Stimulated activated CD4-positive, alpha-beta T cell treated with anti-CD3 and anti-CD28 coated beads, Interleukin-15, amount 100 ng/mL, for 48 hours (primary cell): ENCODE measurements at places on chromosomes 7 and 10.

DNA sequence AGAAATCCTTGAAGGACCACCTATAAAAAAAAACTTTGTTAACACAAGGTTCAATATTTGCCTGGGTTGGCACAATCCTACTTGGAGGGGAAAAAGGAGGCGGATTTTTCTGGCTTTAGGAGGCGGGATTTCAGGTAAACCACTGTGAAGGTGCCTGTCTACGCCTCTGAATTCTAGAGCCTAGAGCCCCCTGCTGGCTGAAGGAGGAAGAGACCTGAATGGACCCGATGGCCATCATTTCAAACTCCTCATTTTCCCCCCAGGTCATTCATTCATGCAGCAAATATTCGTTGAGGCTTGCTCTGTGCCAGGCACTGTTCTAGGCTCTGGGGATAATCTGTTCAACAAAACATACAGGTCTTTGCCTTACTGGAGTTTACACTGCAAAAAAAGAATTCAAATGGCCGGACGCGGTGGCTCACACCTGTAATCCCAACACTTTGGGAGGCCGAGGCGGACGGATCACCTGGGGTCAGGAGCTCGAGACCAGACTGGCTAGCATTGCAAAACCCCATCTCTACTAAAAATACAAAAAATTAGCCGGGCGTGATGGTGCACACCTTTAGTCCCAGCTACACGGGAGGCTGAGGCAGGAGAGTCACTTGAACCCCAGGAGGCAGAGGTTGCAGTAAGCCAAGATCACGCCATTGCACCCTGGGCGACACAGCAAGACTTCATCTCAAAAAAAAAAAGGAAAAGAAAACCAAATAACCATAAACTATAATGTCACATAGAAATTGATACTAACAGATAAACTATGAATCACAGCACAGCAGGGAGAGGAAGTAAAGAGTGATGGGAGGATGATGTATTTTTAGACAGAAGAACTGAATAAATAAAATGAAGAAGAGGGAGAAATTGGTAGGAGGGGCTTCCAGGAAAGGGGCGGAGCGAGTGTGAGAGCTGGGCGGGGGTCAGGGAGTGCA lies 90.1 kb upstream of the NFE2L3 start:
- DNase-seq: peak; percentile 47

DNA sequence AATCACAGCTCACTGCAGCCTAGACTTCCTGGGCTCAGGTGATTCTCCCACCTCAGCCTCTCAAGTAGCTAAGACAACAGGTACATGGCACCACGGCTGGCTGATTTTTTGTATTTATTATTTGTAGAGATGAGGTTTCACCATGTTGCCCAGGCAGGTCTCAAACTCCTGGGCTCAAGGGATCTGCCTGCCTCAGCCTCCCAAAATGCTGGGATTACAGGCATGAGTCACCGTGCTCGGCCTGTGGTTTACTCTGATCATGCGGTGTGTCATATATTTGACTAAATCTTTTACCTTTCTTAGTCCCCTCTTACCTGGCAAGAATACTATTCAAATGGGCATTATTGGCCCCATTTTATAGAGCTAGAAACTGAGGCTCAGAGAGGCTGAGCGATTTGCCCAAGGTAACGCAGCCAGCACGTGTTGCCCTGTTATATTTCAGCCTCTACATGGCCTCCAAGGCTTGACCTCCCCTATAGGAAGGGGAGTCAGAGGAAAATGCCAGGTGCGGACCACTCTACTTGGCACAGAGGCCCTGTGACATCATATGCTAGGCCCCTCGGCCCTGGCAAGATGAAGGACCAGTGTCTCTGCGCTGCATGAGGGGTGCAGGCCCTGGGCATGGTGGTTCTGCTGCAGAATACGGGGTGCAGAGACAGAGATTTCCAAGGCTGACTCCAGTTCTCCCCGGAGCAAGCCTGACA lies 8.2 kb downstream of the ZCCHC24 start:
- no peak for DNase-seq

- DNase-seq: no peak
Observed at GRCh38 chr10:52954407-52954806, 181.8 kb upstream of the MBL2 start.

GRCh38 chr7:100887516-100888290 lies 1.8 kb downstream of the UFSP1 start:
- no peak for DNase-seq

- no peak for DNase-seq
Observed at GRCh38 chr10:115417585-115418265, 324.6 kb downstream of the ATRNL1 start.

DNA sequence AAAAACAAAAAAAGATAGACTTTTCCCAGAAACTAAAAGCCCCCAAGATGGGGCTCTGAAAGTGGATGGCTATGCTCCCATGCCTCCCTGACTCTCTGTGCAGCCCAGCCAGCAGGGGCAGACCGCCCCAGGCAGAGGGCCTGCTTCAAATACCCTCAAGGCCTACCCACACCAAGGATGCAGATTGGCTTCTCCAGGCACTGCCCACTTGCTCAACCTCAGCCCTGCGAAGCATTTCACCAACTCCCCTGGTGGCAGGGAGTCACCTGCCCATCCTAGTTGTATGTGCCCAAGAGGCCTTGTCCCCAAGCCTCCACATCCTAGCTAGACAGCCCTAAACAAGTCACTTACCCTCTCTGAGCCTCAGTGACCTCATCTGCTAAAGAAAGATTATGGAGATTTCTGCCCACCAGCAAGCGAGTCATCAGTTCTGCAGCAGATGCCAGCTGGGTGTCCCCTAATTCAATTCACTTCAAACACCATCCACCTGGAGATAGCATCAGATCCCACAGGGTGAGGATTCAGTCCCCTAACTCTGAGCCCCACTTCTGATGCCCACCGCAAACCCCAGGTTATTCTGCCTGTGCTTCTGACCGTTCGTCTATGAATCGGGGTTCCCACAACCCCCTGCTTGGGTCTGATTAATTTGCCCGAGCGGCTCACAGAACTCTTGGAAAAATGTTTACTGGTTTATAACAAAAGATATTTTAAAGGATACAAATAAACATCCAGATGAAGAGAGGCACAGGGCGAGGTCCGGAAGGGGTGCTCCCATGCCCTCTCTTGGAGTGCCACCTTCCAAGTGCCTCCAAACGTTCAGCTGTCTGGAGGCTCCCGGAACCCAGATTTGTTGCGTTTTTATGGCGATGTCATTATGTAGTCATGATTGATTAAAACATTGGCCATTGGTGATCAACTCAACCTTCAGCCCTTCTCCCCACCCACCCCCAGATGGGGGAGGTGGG lies 18.6 kb upstream of the ZMIZ1 start:
- DNase-seq: no peak

DNA sequence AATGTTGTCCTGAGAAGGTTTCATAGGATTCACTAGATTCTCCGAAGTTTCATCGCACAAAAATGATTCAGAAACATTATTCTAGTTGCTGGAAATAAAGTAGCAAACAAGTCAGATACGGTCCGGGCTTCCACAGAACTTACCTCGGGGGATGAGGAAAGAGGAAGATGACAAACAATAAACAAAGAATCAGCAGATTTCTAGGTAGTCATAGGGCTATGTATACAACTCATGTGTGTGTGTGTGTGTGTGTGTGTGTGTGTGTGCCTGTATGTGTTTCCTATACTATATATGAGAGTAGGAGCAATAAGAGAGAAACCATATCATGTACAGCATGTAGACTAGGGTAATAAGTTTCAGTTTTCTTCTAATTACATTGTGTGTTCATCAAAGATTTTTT lies 16.5 kb downstream of the TMEM236 start:
- no peak for DNase-seq

GRCh38 chr10:66259836-66260235 lies 666.0 kb upstream of the LRRTM3 start:
- no peak for DNase-seq

DNA sequence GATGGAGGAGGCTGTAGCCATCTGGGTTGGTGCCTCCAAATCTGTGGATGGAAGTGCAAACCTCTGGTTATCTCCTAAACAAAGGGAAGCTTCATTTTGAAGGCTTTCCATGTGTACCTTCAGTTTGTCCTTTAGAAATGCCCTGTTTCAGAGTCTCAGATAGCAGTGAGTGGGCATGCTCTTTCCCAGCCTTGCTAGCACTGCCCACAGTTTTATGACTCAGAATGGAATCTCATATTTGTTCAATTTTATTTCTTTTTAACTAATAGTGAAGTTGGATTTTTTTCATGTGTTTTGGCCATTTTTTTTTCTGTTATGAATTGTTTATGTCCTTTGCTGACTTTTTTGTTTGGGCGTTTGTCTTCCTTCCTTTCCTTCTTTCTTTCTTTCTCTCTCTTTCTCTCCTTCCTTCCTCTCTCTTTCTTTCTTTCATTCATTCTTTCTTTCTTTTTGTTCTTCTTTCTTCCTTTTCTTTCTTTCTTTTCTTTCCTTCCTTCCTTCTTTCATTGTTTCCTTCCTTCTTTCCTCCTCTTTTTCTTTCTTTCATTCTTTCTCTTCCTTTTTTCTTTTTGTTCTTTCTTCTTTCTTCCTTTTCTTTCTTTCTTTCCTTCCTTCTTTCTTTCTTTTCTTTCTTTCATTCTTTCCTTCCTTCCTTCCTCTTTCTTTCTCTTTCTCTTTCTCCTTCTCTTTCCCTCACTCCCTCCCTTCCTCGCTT lies 25.6 kb downstream of the PRF1 start:
- DNase-seq: no peak

DNA sequence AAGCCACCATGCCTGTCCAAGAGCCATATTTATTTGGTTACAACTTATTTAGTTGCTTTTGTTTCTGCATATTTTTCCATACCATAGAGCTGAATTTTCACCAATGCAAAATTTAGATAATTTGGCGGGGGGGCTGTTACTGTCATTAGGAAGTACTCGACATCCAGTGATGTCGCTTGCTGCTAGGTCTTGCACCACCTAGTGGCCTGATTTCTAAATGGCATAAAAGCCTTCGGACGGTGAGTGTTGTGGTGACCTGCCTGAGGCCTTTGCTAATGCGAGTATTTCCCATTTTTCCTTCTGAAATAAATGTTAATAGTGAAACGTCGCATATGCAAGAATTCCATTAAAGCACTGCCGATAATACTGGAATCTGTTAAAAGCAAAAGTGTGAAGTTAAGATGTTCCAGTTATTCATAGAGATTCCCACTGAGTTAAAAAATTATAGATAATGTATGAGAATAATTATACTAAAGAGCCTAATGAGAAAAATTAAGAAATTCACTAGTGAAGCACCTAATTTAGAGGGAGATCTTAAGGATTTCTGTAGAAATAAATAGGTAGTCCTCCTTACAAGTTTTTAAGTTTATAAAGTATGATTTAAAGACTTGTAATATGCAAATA lies 86.1 kb upstream of the DNAJB6 start:
- no peak for DNase-seq

- no peak for DNase-seq
Observed at GRCh38 chr10:31401287-31401686, 82.3 kb downstream of the ZEB1 start.

DNA sequence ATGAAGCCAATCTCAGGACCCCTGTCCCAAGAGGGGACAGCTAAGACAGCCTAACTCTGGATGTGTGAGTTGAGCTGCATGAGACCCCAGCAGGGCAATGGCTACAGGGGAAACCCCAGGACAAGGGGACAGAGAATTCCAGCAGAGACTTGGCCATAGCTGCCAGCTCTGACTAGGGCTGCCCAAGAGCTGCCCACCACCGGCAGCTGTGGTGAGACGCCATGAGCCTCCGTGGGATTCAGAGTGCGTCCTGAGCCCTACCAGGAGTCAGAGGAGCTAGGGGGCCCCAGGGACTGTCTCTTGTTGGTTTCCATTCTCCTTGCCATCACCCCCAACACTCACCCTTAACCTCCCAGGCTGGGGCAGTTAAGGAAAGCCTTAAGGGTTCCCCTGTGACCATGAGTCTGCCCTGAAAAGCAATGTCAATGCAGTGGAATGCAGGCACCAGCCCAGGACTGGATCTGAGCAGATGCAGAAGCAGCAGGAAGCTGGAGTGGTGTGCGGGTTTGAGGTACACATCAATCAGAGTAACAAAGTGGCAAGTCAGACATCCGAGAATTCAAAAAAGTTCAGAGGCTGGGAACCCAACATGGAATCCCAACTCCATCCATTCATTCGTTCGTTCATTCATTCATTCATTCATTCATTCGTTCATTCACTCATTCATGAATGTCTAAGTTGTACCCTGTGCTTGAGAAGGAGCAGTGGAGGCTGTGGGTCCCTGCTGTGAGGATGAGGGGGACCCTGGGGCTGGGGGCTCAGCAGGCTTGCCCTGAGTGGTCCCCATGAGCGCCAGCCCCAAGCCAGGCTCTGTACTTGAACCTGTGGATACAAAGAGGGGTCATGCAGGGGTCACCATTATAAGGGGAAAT lies 52.9 kb downstream of the C10orf120 start:
- DNase-seq: no peak

DNA sequence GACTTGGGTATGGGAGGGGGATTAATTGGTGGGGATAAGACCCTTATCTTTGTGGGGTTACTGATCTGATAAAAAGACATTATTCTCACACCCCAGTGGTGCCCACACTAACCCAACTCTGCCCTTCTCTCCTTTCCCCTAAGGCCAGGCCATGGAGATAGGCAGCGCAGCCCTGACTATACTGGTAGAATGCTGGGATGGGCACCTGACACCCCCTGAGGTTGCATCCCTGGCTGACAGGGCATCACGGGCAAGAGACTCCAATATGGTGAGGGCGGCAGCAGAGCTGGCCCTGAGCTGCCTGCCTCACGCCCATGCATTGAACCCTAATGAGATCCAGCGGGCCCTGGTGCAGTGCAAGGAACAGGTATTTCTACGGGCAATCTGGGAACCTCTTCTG lies 12.7 kb downstream of the ZSWIM8 start:
- no peak for DNase-seq

GRCh38 chr7:17318146-17318545 lies 19.7 kb downstream of the AHR start:
- no peak for DNase-seq

- no peak for DNase-seq
Observed at GRCh38 chr7:3356173-3356572, 55.1 kb downstream of the SDK1 start.

GRCh38 chr7:116576350-116577319 lies 51.8 kb downstream of the CAV1 start:
- no peak for DNase-seq

GRCh38 chr7:142891490-142892082 lies 6.0 kb upstream of the TRPV6 start:
- DNase-seq: no peak

GRCh38 chr7:54541669-54542625 lies at the start of gene VSTM2A:
Gene VSTM2A, plus strand, starts transcription at chr7:54542375. Its CDS starts 356 bp downstream, at chr7:54542731.
- no peak for DNase-seq

DNA sequence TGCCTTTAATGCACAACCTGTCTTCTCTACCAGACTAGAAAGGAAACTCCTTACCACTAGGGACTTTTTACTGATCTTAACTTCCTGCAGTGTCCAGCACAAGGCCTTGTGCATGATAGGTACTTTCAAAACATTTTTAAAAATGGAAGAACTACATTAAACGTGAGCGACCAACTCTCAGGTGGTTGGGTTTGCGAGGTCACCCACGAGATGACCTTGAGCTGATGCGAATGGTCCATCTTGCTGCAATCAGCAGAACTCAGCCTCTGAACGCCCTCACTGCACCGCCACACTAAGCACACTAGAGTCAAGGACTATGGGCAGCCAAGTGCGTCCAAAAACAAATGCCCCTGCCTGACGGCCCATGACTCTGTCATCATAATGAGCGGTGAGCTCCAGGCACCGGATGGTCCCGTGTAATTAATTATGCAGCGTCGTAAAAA lies 34.9 kb upstream of the PTF1A start:
- DNase-seq: no peak

- no peak for DNase-seq
Observed at GRCh38 chr7:4733936-4734528, 41.4 kb upstream of the AP5Z1 start.
